ENCODE measurements at places on chromosomes 11 and 22. TPM values are rescaled to one million over a fixed set of nuclear protein-coding genes. Genes with fewer than 3 reads are reported as not detected.

DNA sequence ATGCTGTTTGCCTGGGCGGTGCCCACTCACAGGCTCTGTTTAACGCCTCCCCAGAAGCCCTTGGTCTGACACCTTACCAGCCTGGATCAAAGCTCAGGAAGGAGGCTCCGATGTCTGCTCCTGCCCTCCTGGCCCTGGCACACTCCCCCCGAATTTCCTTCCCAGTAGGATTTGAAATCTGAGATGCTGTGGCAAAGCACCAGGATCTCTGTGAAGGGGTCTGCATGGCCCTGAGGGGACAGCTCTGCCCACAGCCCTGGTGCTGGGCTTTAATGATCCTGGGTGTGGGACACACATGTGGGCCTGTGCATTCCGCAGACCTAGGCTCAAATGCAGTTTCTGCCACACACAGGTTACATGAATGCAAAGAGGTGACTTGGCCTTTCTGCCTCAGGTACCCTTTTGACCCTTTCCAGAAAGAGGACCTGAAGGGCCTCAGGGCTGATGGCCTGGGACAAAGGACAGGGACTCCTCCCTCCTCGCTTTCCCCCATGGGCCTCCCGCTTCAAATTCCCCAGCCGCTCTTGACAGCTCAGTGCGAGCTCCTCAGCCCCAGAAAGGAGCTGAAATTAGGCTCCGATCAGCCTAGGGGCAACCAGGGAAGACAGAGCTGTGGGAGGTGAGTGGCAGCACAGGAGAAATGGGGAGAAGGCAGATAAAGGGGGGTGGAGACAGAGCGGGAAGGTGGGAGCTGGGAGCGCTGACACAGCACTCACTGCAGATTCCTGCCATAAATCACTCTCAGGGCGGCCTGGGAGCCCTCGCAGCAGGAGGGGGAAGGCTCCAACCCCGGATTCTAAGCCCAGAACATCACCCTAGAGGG is 41.3 kb downstream of the TRIM29 start:
- peak; percentile 53 for DNase-seq

GRCh38 chr22:39560127-39560526 is 10.4 kb upstream of the CACNA1I start:
- no peak for DNase-seq

GRCh38 chr22:35202376-35202775 is 54.9 kb upstream of the HMGXB4 start:
- no peak for DNase-seq

GRCh38 chr11:23573429-23573828 is 713.2 kb upstream of the CCDC179 start:
- DNase-seq = no peak

GRCh38 chr11:37115963-37116362 is 517.9 kb upstream of the RAG2 start:
- no peak for DNase-seq

DNA sequence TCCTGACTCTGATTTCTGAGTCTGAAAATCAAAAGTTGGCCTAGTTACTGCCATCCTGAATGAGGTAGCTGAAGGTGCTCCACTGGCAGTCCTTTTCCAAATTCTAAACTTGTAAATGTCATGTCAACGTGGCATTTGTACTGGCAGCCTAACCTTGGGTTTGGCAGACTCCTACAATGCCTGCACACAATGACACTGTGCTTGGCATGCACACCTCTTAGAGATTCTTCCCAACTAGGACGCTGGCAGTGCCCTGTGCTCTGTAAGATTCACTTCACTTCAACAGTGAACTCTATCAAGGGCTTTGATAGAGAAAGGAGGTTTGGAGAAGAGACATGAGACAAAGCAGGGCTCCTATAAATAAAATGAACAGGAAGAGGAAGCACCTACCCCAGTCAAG is 21.9 kb upstream of the PPP2R1B start:
- DNase-seq = no peak

DNA sequence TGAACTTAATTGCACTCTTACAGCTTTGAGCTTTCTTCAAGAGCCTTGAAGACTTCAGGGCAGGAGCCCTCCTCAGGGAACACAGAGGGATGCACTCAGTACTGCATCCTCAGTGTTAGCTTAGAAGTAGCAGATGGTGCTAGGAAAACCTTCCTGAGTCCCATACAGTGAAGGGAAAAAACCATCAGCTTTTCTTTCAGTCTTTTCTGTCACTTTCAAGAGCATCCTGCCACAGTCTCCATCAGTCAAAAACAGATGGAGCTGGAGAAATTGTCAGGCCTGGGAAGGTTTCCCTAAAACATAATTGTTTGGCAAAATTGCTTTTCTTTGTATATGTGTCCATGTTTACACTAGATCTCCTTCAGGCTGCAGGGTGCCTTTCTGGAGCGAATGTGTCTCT is 384.1 kb downstream of the NELL1 start:
- no peak for DNase-seq

- no peak for DNase-seq
Measured at GRCh38 chr22:40975366-40975765, 24.2 kb downstream of the RBX1 start.

- no peak for DNase-seq
Measured at GRCh38 chr11:441418-442274, at the start of gene ANO9. Gene ANO9 (minus strand): TSS chr11:442011. CDS start chr11:441926, 85 bp downstream.

- DNase-seq = no peak
Measured at GRCh38 chr11:64771861-64772260, 6.5 kb downstream of the SF1 start.

DNA sequence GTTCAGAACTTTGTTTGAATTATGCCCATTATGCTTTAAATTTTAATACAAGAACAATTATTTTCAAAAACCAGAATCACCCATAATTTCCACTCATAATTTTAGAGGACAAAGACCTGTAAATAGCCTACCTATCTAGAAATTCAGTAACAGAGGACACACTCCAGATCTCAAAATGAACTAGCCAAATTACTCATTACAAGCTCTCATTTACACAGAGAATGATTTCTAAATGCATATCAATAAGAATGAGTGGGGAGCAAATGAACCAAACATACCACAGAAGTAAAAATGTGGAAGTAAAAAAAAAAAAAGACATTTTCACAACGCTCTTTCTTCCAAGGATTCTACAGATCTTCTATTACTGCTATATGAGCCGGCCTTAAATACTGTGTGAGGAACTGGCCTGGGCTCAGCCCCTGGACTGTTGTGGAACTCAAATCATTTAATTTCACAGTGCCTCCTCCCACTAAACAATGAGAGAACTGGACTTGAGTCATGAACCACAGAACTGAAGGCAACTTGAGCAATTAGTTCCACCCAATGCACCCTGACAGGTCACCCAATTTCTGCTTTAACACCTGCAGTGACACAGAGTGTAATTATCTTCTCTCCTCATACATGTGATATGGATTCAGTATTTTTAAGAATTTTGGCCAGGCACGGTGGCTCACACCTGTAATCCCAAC is 8.0 kb downstream of the MRTFA start:
- no peak for DNase-seq

DNA sequence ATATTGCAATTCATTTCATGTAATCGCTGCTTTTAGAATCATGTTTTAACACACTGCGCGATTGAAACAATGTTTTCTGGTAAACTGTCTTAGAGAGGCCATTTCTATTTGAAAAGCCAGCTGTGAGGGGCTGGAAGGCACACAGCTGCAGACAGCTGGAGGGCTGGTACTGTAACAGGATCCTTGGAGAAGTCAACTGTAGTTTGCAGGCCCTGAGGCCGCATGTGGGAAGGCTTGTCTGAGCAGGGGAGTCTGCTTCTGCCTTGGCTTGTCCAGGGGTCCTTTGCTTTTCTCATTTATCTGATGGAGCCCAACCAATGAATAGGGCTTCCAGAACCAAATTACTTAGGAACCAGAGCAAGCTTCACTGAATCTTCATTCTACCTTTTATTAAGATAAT is 313.5 kb downstream of the BLID start:
- DNase-seq = peak; percentile 29

- no peak for DNase-seq
Measured at GRCh38 chr11:112626731-112627130, 334.5 kb upstream of the NCAM1 start.

- no peak for DNase-seq
Measured at GRCh38 chr11:17564687-17565042, 17.6 kb downstream of the OTOG start.

DNA sequence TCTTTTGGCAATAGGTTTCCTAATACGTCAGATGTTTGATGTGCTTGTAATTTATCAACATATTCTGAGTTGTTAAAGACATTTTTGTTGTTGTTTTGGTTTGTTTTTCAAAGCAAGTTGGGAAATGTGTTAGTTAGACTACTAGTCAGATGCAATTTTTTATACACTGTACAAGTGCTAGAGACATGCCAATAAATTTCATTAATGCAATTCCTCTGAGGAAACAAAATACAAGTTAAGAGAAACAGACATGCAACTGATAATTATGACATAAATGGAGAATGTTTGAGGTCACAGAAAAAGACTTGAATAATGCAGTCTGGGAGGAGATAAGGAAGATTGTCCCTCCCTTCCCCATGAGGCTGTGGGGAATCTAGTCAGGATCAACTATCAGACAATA is 5.9 kb downstream of the OR51T1 start:
- no peak for DNase-seq

DNA sequence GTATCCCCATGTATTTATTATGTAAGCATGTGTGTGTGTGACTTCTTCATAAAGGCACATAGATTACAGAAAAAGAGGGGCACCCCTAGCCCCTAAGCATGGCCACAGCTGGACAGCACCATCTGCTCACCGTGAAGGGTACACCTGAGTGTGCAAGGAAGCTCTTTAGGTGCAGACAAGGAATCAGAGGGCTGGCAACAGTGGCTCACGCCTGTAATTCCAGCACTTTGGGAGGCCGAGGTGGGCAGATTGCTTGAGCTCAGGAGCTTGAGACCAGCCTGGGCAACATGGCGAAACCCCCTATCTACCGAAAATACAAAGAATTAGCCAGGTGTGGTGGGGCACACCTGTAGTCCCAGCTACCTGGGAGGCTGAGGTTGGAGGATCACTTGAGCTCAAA is 56.3 kb downstream of the DGCR2 start:
- no peak for DNase-seq

- DNase-seq = no peak
Measured at GRCh38 chr11:2472428-2473186, 27.8 kb downstream of the KCNQ1 start.

- DNase-seq = no peak
Measured at GRCh38 chr11:74280494-74280893, 30.9 kb downstream of the P4HA3 start.

GRCh38 chr11:8271106-8271886 is 7.6 kb upstream of the LMO1 start:
- peak; percentile 40 for DNase-seq

DNA sequence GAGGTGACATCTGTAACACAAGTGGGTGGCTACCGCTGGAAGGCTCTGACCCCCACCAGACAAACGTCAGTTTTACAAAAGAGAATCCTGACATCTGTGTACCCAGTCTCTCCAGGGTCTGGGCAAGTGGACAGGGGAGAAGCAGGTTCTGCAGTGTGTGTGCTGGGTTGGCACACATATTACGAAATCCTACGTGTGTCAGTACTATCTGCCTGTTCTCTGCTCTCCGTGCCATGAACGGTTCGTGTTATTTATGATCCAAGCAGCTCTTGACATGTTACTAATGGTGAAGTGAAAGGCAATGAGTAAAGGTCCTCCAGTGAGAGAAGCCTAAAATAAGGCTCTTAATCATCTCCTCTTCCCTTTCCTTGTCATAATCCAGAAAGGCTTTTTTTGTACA is 201.5 kb upstream of the MTMR2 start:
- DNase-seq = no peak

DNA sequence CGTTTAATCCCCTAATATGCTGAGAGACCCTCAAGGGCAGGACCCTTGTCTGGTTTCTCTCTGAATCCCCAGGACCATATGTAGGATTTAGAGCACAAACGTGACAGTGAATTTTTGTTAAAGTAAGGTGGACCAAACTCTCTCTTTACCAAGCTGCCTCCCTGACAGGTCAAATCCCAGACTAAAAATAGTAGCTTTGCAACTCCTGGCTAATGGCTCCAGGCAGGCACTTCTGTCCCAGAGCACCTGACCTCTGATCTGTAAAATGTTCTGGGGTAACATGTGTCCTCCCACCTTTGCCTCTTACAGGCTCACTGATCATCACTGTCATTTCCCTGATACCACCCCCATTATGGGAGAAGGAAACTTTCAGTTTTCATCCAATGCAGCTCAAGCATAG is 152.3 kb downstream of the SPON1 start:
- DNase-seq = no peak

DNA sequence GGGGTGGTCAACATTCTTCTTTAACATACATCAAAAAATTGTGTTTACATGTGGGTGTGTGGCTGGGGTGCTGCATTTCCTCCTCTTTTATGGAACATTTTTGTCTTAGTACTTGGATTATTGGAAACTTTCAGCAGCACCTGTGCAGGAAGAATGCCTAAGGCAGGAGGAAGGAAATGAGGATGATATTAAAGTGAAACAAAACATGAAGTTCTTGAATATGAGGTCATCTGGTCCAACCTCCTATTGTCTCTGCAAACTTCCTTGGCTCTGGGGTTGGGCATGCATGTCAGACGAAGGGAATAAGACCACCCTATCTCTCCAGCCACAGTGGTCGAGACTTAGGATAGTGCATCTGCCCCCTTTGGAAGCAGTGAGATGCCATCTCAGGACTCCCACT is 20.6 kb upstream of the OR9Q1 start:
- no peak for DNase-seq

- no peak for DNase-seq
Measured at GRCh38 chr11:35550374-35551036, 25.1 kb upstream of the PAMR1 start.

- no peak for DNase-seq
Measured at GRCh38 chr11:96173422-96173821, 169.6 kb downstream of the MAML2 start.

Gene CCDC157
- 5.1 TPM for polyA plus RNA-seq

Gene MAJIN
- polyA plus RNA-seq = not detected

Gene OR52N1
- polyA plus RNA-seq = not detected

Gene RTN4RL2
- 14.0 TPM for polyA plus RNA-seq

Gene OR10A3
- polyA plus RNA-seq = not detected

Gene TRIM51
- not detected for polyA plus RNA-seq

Gene OR4C11
- not detected for polyA plus RNA-seq

Gene CTSF
- 133 TPM for polyA plus RNA-seq

Gene TCN2
- polyA plus RNA-seq = 39.2 TPM
